Stimulated activated CD4-positive, alpha-beta T cell treated with anti-CD3 and anti-CD28 coated beads, Interleukin-2, amount 100 ng/mL, for 48 hours (primary cell): ENCODE measurements at places on chromosomes 2 and 18.

- DNase-seq: no peak
Measured at GRCh38 chr18:63286926-63287325, 32.6 kb downstream of the BCL2 start.

GRCh38 chr2:17804358-17804757 lies 11.9 kb upstream of the MSGN1 start:
- no peak for DNase-seq

GRCh38 chr18:28176948-28177827 lies at the start of gene CDH2:
CDH2 (minus strand) TSS chr18:28177130; CDS start chr18:28177022, 108 bp downstream.
- DNase-seq: no peak

DNA sequence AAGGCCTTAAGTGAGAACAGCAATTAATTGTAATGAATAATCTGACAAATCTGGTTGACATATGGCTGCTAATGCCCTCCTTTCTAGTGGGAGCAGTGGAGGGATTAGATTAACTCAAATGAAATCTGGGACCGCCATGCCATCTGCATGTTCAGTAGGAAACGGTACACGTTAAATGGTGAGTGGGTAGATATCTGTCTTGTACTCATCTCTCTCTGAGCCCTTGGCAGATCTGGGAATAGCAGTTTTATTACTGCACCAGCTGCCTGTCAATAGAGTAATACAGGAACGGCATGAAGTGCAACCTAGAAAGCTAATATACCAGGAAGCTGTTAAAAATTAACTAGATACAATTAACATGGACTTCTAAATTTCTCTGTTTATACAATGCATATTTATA lies 258.8 kb downstream of the GPD2 start:
- no peak for DNase-seq

GRCh38 chr2:232937278-232937906 lies 67.3 kb downstream of the SNORC start:
- no peak for DNase-seq

- DNase-seq: no peak
Measured at GRCh38 chr2:151560289-151560688, 150.6 kb downstream of the RIF1 start.

DNA sequence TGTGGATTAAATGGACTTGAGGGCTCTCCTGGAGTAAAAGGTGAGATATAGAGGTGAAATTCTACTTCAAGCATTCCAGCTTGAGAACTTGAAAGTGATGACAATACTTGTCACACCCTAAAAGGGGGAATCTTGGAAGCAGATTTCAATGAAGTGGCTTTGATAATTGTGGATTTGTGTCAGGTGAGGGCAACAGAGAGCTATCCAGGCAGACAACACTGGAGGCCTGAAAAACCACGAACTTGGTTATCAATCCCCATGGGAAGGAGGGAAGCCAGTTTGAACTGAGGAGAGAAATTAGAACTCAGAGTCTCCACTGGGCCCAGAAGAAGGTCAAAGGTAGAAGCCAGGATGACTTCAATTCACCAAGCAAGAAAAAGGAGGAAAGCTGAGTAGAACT lies 263.9 kb downstream of the FIGN start:
- DNase-seq: no peak

- no peak for DNase-seq
Measured at GRCh38 chr18:64234321-64234720, 85.4 kb upstream of the LINC00305 start.

DNA sequence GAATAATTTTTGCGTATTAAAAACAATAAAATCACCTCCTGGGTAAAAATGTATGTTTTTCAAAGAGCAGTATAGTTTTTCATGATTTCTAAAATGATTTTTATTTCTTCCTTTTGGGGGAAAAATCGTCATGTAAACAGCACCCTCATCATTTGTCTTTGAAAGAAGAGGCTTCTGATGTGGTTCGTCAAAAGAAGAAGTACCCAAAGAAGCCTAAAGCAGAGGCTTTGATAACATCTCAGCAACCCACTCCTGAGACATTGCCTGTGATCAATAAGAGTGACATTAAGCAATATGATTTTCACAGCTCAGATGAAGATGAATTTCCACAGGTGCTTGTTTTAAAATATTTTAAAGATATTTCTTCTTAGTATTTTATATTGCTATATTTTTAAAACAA lies 110.2 kb upstream of the KIF5C start:
- no peak for DNase-seq

DNA sequence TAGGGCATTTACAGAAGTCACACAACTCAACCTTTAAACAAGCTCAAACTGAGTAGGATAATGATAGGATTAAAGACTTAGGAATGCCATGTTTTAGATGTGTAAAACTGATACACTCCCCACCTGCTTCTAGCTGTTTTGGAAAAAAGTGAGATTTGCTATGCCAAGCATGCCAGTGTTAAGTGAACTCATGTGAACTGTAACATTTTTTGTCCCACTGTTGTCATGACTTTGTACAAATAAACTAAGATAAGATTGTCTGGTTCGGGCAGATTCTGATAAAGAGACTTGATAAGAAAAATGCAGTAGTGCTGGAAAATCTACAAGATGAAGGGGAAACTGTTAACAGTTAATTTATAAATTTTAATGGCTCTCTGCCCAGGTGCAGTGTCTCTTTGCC lies 66.5 kb downstream of the GLS start:
- no peak for DNase-seq

DNA sequence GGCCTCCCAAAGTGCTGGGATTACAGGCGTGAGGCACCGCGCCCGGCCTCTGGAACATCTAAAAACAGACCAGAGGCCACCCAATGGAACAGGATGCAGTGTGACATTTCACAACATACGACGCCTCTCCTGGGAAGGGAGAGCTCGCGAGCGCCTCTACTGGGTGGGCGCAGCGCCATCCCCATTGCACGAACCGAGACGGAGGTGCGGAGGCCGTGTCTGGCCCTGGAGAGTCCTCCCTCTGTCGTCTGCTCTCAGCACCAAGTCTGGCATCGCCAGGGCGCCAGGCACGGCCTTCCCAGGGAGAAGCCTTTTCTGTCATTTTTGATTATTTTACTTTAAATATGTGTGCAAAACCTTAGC lies 9.4 kb upstream of the GBX2 start:
- no peak for DNase-seq

DNA sequence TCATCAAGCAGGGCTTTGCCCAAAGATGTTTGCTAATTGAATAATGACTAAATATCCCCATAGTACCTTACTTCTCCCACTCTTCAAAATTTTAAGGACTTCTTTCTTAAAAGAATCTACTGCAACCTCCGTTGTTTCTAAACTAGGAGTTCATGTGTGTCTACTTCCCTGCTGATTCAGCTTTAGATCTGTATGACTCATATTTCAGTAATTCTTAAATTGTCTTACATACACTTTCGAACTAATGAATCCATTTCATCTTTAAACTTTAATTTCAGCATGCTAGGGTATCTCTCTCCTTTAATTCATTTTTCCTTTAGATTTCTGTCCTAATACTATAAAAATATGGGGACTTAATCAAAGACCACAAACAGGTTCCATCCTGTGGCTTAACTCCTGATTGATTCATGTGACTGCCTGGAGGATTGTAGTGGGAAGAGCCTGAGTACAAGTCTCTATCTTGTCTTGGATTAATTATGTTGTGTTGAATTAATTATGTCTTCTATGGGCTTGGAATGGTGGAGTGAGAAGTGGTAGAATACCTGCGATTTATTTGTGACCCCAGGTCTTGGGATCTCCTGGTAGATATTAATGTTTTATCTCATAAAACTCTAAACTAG lies 24.9 kb upstream of the COL5A2 start:
- no peak for DNase-seq

DNA sequence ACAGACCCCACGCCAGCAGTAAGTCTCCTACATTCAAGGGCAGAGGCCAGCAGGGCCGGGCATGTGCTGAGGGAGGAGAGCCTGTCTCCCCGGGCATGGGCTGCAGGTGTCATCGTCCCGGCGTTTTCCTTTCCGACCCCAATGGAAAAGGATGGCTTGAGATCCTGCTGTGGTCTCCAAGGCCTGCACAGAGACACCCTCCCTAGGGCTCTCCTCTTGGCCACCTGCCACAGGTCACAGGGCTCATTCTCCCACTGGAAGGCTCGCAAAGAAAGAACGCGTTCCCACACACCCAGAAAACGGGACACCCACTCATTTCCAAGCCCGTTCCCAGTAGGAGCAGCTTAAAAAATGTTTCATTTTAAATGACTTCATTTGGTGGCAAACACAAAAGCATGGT lies 41.0 kb downstream of the DIPK1C start:
- no peak for DNase-seq

- no peak for DNase-seq
Measured at GRCh38 chr2:231342061-231342711, 53.3 kb upstream of the B3GNT7 start.

DNA sequence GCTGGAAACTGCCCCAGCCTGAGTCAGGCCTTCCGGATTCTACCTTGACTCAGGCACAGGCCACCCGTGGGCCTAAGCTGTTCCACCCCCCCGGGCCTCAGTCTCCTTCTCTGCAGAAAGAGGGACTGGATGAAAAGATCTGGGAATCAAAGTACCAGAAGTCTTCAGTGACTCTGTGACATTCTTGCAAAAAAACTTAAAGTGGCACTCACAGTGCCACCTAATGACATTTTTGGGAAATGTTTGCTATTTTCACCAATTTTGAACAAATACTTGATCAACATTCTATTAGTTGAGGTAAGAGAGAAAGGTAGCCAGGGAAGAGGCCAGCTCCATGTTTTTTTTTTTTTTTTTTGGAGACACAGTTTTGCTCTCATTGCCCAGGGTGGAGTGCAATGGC lies 48.3 kb upstream of the ACAA2 start:
- DNase-seq: no peak

DNA sequence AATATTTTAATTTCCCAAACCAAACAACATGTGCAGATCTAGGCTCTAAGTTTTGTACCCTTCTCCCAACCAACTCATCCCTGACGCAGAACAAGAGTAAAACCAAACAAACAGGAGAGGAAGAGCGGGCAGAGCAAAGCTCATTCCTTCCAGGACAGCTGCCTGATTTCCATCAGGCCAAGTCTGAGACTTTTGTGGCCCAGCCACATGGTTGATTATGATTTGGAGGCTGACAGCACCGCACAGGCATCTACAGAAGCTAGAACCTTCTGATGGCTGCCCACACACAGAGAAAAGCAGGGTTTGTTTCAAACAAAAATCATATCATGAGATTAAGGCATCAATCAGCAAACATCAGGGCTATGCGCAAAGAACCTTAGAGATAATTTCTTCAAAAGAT lies 262.6 kb downstream of the TNS1 start:
- no peak for DNase-seq

- DNase-seq: no peak
Measured at GRCh38 chr18:79397247-79397829, 1.6 kb downstream of the NFATC1 start.

DNA sequence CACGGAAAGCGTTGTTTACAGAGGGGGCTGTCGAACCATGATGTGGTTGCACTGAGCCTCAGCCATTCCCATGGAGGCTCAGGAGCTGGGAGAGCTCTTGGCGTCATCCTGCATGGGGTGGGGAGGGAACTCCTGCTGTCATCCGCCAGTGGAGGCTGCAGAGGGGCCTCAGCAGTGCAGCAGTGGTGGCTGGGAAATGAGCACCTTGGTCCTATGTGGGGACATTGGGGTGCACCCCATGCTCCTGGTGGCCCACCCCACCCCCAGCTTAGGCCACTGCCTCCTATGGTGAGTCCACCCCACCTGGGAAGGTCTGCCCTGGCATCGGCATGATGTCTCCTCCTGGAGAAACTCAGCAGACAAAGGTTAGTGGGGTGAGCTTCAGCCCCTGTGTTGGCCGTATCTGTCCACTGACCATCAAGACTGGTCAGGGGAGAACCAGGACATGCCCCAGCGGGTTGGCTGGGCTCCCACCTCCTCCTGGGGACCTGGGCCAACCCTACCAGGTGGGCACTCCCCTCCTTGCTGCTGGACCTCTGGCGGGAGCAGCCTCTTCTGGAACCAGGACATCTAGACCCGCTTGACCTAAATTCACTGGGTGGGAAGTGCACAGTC lies 67.8 kb upstream of the HDAC4 start:
- no peak for DNase-seq

DNA sequence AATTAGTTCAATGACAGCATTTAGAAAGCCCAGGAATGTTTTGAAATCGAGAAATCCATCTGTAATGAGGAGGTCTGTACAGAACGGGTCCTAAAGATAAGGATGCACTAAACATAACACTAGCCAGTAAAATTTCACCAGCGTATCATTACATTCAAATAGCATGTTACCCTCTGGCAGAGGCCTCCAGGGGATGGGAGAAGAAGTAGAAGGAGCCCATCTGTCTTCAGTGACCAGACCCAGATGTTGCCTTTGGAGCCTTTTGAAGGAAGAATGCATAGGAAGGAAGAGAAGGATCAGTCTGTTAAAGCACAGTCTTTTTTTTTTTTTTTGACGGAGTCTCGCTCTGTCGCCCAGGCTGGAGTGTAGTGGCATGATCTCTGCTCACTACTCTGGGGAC lies 86.1 kb upstream of the BCL2L11 start:
- no peak for DNase-seq

DNA sequence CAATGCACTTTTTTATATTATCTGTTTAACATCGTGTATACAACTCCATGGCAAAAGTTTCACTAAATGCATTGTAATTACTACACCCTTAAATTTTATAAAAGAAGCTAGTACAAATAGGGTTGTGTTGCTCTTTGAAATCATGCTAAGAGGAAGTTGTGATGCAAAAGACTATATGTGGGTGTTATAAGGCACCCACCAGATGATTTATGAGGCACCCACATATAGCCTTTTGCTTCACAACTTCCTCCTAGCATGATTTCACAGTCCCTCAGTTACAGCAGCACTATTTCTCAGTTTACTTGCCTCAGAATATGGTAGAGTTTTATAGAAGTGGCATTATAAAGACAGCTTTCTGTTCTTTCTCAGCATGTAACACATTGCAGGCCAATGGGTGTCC lies 277.3 kb upstream of the DOK6 start:
- no peak for DNase-seq

- DNase-seq: peak; percentile 32
Measured at GRCh38 chr2:61177727-61178549, 15.9 kb downstream of the C2orf74 start.
